ENCODE measurements at places on chromosomes 2 and 18.

GRCh38 chr2:85019121-85019520 lies 48.2 kb downstream of the KCMF1 start:
- no peak for DNase-seq

- no peak for DNase-seq
Observed at GRCh38 chr2:189328848-189329245, 112.4 kb upstream of the WDR75 start.

GRCh38 chr2:224175538-224175937 lies 136.5 kb upstream of the SERPINE2 start:
- no peak for DNase-seq

GRCh38 chr2:127103243-127104165 lies 3.5 kb downstream of the BIN1 start:
- DNase-seq, result no peak

DNA sequence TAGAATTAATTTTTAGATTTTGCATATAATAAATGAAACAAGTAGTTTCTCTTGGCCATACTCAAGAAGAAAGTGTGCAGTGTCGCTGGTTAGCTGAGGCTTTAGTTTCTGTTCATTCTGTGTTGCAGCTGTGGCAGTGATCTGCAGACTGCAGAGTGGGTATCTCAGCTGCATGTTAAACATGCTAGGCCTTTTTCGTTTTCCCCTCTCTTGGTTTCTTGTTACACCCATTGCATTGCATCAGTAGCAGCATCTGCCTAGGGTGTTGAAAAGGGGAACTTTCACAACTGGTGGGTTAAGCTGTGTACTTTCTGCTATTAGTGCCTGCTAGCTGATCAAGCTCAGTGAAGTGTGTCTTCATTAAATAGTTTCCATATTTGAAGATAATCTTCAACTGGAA lies 51.3 kb downstream of the ACSL3 start:
- DNase-seq, result no peak

GRCh38 chr2:226531061-226531810 lies 268.4 kb downstream of the IRS1 start:
- no peak for DNase-seq

DNA sequence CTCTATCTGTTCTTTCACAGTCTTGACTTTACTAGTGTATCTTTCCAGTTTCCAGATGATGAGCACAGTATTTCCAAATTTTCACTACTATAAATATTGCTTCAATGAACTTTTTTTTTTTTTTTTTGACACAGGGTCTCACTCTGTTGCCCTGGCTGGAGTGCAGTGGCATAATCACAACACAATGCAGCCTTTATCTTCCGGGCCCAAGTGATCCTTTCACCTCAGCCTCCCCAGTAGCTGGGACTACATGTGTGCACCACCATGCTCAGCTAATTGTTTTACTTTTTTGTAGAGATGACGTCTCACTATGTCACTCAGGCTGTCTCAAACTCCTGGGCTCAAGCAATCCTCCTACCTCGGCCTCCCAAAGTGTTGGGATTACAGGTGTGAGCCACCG lies 142.8 kb downstream of the SRBD1 start:
- no peak for DNase-seq

- DNase-seq, result no peak
Observed at GRCh38 chr2:88450925-88451810, 1.3 kb downstream of the FOXI3 start.
